ENCODE measurements at places on chromosomes 12 and 14.

DNA sequence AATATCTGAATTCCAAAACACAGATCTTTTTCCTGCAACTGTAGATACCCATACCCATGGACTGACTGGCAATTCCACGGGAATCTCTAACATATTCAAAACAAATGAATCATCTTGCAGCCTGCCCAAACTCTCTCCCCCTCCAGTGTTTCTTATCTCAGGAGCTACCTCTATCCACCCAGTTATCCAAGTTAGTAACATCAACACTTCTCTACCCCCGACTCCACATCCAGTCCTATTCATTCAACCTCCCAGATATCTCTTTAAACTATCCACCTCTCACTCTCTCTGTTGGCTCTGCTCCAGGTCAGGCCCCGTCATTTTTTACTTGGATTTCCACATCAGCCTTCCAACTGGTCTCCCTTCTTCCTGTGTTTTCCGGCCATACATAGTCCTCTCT is 6.7 kb upstream of the KCNH5 start:
- no peak for DNase-seq

GRCh38 chr14:103112400-103113243 is 10.6 kb upstream of the TNFAIP2 start:
- DNase-seq = no peak

- no peak for DNase-seq
These were observed 89.3 kb downstream of the OSBPL8 start for GRCh38 chr12:76470028-76470939.

DNA sequence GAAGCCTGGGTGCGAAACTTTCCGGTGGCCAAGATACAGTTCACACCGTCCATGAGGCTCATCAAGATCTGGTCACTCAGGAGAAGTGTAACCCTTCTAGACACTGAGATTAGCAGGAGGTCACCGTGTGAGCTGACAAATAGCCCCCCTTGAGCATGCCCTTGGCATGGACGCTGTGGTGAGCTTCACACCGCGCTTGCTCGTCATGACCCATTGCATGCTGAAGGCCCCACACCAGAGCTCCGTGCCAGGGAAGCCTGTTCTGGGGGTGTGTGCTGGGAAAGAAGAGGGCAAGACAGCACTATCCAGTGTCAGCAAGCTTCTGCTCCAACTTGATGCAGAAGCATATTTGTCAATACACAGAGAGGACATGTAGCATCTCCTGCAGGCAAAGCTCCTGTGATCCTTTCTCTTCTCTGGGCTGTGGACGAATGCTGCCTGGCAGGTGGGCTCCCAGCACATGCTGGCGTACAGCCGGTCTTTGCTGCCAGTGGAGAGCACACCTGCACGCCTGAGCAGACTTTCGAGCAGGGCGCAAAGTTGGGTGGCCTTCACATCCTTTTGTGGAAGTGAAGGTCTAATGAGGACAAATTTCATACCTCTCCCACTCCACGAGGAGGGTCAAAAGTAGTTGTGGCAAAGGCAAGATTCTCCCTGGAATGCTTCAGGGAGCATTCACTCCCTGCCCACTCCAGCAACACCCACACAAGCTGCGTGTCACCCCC is 126.9 kb upstream of the FKBP4 start:
- no peak for DNase-seq

GRCh38 chr12:14931359-14931758 is 7.0 kb downstream of the ERP27 start:
- no peak for DNase-seq

DNA sequence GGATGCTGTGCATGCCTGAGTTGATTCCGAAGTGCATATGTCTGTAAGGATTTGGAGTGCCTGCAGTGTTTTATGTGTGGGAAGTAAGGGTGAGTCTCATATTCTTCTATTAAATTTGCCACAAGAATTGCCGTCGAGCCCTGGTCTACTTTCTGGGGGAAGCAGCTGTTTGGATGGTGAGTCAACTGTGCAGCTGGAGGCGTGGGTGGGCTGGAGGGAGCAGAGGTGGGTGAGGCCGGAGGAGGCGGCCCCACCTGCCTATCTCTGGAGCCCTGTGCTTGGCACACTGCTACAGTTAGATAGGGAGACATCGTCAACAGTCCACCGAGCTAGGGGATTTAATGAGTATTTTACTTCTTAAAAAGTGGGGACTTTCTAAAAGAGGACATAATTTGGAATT is 9.7 kb downstream of the GLRX5 start:
- DNase-seq = no peak

DNA sequence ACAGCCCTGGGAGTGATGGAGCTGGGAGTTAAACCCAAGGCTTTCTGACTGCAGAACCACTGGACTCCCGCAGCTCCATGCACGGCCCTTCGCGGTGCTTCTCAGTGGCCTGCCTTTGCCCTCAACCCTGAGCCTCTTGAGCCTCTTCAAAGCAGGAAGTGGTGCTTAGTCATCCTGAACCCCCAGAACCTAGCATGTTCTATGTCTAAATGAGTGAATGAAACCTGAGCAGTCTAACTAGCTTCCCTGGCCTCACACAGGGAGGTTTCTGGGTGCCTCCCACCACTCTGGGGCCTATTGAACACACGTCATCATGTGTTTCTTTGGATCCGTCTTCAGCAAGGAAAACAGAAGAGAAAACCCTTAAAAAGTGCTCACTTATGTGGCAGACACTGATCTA is 117.9 kb upstream of the SFSWAP start:
- no peak for DNase-seq

DNA sequence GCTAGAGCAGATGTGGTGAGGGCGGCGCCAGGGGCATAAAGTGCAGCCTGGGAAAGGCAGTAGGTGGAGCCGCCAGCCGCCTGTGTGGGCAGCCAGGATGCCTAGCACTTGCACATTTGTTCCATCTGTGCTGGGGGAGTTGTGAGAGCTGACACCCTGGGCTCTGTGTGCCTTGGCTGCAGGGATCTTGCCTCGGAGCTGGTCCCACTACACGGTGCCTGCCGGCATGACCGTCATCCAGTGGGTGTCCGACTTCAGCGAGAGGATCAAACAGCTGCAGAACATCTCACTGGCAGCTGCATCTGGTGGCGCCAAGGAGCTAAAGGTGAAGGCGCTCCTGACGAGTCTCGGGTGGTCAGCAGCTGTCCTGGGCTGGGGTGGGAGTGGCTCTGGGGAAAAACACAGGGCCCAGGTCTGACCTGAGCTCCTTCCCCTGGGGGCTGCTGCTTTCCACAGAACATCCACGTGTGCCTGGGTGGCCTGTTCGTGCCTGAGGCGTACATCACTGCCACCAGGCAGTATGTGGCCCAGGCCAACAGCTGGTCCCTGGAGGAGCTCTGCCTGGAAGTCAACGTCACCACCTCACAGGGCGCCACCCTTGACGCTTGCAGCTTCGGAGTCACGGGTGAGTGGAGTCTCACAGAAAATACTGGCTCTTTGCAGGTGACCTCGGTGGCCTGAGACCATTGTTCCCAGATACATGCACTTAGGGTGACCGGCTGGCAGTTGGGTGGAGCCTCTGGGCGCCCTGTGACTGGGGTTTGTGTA is 37.4 kb downstream of the HSP90AA1 start:
- no peak for DNase-seq

DNA sequence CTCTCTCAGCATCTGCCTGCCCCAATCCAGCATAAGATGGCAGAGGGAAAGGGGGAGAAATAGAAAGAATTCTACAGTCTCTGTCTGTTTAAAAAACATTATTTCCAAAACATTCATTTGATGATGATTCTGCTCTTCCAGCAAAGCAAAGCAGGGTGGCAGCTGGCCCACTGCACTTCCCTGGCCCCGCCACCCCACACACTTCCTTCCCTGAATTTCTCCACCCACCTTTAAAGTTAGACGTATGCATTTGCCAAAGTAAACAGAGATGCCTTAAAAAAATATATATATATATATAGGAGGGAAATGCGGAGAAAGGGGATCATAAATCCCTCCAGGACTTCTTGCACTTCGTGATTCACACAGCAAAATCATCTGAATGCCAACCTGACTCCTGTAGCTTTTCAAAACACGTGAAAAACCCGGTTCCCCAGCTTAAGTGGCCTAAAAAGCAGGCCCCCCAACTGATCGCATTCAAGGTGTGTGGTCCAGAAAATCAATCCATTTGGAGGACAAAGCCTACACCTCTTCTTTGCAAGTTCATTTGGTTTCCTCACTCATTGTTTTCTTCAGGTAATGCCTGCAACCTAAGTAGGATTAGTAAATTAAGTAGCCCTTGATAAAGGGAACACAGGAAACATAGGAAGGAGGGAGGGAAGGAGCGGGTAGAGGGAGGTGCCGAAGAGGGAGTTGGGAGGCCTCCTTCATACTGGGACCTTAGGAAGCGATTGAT is 68.8 kb downstream of the LLPH start:
- peak; percentile 28 for DNase-seq

- DNase-seq = no peak
These were observed 13.3 kb upstream of the RGS6 start for GRCh38 chr14:71918955-71919354.

- DNase-seq = no peak
These were observed 305.6 kb downstream of the RAD51B start for GRCh38 chr14:68124979-68125731.

GRCh38 chr14:91254461-91254860 is 10.0 kb upstream of the GPR68 start:
- no peak for DNase-seq

DNA sequence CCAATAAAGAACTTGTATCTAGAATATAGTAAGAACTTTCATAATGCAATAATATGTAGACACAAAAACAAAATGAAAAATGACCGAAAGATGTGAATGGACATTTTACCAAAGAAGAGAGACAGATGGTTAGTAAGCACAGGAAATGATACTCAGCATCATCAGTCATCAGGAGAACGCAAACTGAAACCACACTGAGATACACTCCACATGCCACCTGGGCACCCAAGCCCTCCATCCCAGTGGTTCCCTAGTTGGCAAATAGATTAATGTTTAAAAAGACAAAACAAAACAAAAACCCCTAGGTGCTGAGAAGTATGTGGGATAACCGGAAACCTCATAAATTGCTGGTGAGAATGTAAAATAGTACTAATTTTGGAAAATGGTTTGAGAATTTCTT is 26.8 kb upstream of the VPS33A start:
- DNase-seq = no peak

DNA sequence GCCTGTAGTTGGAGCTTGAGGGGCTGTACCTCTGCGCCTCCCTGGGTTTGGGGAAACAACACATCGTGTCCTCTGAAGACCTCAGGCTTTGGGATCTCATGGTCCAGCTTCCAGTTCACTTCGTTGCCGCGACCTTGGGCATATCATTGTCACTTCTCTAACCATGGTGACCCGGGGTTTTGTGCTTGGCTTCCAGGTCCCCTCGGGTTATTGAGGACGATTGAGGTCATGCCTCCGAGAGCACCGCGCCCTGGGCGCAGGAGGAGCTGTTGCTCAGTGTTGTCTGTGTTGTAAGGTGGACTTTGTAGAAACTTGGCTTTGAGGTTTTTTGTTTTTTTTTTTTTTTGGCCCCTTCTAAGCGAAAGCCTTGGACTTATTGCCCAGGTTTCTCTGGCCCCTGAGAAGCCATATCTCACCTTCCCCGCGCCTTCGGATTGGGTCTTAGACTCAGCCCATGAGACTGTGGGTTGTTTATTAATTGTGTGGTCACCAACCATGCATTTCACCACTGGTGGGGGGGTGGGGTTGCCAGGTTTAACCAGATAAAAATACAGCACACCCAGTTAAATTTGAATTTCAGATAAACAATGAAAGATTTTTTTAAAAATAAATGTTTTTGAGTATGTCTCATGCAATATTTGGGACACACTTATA is 2.6 kb downstream of the BCL7A start:
- DNase-seq = no peak

DNA sequence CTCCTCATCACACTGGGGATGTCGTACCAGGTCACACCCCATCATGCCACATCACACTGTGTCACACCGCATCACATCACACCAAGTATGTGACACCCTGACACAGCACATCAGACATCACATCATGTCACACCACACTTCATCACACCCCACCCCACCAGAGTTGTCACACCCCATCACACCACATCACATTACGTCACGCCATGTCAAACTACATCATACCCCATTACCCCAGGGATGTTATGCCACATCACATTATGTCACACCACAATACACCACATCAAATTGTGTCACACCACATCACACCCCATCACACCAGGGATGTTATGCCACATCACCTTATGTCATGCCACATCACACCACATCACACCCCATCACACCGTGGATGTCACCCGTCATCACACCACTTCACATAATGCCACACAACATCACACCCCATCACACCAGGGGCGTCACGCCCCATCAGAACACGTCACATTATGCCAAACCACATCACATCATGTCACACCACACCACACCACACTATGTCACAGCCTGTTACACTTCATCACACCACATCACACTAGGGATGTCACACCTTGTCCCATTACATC is 133.6 kb downstream of the TMEM121 start:
- DNase-seq = no peak

DNA sequence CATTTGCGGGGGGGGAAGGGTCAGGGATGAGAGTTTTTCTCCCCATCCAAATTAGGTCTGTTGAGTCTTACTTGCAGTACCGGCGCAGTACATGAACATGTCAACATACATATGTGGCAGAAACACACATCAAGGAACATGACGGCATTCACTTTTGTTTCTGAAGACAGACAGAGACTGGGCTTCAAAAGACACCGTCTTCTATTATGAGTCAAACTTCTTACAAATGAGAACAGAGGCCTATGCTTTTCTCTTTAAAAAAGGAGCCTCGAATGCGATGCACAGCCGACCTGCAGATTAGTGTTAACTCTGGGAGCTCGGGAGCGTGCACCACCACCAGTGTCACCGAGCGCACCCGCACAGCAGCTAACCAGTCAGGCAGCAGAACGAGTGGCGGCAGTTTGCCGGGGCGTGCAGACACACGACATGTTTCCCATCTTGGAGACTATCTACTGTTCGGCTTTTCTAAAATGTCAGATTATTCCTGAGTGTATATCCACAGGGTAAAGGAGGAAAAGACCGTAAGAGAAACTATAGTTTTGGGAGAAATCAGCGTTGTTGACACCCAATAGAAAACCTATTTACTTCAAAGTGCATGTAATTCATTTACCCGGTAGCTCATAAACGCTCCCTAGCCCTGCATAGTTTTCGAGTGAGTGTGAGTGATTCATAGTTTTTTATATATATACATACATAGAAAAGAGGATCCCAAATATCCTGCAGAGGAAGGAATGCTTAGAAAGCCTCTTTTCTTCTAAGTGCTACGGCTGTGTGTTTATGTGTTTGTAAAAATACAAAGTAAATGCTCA is 33.0 kb downstream of the UBR7 start:
- no peak for DNase-seq

DNA sequence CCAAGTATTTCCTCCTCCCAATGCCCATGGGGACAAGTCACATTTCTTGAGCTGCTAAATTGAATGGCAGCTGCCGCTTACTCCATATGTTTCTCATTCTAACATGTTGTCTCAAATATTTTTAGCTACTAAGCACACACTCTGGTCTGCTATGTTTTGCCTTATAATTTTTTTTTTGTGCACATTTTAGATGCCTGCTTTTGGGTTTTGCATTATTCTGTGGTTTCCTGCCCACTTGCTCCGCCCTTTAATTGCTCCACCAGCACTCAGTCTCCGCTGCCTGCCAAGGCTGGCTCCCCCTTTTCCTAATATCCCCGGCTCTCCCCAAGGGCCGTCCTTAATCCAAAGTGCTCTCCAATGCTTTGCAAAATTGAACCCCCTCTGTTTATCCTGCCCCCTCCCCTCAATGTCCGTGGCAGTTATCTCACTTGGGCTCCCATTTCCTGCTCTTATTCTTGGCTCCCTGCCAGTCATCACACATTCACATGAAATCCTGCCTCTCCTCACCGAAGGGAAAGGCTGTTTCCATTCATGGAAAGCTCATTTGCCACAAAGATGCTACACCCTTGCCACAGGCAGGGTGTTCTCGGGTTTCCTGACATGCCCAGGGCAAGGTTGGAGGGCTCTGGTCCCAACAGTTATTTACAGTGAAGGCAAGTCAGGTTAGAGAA is 79.4 kb downstream of the C12orf75 start:
- no peak for DNase-seq

- no peak for DNase-seq
These were observed 858 bp upstream of the FRMD6 start for GRCh38 chr14:51650716-51651387.

Measured in NT2/D1 (cell line).